ENCODE measurements at places on chromosomes 5 and 9.

GRCh38 chr5:14816999-14817761 is 54.4 kb downstream of the ANKH start:
- no peak for DNase-seq

DNA sequence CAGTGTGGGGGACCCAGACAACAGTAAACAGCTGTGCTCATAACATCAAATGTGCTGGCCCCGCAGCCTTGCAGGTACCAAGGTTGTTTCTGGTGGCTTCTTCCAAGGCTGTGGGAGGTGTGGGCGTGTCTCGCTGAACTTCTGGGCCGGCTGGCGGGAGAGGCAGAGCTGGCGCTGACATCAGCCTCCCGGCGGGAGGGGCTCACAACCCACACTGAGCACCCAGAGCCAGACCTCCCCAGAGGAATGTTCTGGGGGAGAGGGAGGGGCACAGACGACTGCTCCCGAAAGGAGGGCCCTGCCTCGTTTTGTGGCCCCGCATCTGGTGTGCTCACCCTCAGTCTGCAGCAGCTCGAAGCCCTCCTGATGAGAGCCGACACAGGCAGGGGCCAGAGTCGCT is 6.9 kb upstream of the SLC12A7 start:
- DNase-seq, result no peak

DNA sequence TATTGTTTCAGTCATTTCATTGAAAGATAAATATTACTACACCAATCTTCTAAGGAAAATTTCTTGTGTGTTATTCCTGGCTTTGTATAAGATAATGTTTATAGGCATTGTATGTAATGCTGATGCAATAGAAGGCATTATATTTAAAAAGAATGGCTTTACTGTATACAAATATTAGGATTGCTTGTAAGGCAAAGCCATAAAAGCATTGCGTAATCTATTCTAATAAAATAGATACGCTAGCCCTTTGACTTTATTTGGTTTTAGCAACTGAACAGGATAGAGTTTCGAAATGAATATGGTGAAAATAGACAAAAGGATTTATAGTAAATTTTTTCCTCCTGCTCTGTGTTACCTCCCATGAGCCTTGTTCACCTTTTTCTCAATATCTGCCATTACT is 5.5 kb upstream of the LYSMD3 start:
- DNase-seq, result no peak

DNA sequence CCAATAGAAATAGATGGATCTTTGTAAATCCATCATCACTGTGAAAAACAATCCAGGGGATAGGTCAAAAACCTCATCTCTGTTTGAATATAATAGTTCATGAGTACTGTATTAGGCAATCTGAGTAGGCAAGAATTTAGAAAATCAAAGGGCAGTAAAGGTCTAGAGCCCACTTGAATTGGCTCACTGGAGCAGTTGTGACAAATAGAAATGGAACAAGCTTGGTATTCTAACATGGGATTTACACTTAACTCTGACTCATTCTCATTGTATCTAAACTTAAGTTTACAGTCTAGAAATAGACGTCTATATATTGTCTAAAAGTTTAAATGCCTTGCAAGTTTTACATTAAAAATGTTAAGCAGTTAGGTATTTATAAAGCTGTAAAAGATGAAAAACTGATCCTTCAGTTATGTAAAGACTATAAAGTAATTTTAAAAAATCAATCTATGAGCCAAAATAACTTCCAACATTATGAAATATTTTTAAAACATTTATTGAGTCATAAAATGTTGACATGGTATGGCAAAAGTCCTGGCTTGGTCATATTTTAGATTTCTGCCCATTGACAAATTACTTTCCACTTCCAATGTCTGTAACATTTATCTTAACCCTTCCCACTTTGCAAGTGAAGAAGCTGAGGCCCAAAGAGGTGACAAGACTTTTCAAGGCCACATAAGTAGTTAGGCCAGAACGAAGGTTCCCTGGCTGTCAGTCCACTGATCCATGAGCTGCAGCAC is 203.7 kb upstream of the NREP start:
- no peak for DNase-seq

DNA sequence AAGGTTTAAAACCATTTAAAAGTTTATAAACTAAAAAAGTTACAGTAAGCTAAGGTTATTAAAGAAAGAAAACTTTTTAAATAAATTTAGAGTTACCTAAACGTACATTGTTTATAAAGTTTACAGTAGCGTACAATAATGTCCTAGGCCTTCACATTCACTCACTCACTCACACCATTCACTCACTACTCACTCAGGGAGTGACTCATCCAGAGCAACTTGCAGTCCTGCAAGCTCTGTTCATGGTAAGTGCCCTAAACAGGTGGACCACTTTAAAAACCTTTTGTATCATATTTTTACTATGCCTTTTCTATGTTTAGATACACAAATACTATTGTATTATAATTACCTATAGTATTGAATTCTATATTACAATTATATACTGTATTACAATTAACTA is 190.8 kb upstream of the RASA1 start:
- no peak for DNase-seq

DNA sequence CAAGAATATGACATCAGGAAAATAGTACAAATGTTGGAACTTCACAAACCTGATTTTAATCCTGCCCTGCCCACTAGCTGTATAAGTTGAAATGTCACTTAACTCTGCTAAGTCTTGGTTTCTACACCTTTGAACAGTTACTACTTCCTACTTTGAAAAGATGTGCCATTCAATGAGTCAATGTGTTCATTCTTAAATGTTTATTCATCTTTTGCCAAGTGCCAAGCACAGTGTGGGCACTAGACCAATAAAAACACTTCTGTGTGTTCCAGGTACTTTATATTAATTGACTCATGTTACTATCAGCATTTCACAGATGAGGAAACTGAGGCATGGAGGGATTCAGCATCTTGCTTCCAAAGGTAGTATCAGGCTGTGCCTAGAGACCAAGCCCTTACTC is 12.8 kb downstream of the PDCL start:
- no peak for DNase-seq

DNA sequence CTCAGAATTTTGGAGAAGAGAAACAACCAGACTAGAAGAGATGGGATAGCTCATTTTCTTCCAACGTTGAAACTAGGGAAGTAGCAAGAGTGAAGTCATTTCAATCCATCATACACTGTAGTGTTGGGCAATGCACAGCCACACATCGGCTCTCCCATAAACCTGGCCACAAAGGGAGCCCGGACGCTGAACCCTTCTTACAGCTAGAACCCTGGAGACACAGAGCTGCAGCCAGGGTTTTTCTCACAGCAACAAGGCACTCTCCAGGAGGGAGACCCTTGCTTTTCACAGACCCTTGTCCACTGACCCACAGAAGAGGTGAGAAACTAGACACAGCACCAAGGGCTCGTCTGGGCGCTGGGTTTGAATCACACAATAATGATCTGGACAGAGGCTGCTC is 101.4 kb upstream of the FSTL4 start:
- no peak for DNase-seq

DNA sequence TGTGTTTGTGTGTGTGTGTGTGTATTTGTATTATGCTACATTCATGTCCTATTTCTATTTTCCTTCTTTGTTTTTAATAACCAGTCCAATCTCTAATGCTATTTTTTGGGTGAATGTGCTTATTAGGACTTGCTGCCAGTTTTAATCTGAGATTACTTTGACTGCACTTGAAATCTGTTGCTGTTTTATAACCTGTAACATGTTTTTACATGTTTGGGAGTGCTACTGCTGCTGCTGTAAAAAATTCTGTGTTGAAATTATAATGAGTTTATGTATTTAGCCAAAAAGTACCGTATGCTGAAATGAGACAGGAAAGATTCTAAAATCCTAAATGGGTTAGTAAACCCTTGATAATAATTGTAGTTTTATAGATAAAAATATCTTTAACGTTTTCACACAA is 104.7 kb upstream of the SSBP2 start:
- no peak for DNase-seq

DNA sequence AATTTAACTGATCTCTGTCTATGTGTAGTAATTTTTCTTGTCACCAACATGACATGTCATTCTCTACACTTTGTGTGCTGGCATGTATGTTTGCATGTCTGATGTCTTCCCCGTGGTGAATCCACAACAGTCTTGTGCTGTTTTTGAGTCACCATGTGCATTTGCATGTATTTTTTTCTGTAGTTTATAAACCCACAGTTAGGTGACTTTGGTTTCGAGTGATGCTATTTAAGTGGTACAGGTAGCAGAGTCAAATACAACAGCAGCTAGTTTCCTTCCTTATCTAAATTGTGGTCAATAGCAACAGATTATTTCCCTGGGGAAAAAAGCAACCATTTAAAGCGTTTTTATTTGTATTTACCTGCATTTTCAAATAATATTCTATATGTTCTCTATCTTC is 89.9 kb upstream of the FSD1L start:
- no peak for DNase-seq

DNA sequence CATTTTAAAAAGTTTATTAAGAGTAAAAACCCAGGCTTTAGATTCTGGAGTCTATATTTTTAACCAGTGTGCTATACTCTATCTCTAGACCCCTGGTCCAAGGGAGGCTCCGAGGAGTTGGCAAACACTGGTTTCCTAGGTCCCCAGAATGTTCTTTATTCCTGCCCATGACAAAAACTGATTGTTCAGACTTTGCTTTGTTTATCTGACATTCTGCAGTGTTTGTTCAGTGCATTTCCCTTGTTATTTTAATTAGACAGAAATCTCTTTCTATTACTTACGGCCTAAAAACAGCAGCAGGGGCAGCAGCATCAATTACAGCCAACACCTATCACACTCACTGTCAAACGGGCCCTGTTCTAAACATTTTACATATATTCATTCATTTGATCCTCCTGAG is 2011.6 kb upstream of the WWC1 start:
- DNase-seq, result no peak

- DNase-seq, result no peak
Measured at GRCh38 chr5:91016954-91017700, 366.0 kb downstream of the ARRDC3 start.

DNA sequence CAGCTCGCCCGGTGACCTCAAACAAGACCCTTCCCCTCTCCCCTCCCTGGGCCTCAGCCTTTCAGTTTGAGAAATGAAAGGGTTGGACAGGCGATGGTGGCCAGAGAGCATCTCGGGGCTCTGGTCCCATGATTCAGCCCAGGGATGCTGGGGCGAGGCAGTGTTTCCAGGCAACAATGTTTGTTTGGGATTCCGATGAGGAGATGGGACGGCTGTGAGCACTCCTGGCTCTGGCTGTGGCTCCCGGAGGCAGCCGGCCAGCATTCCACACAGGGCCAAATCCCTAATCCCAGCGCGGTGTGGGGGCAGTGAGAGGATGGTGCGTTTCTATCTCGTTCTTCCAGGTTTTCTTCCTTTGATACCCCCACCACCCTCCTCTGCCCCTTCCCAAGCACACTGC is 66.0 kb downstream of the HMCN2 start:
- DNase-seq, result no peak

DNA sequence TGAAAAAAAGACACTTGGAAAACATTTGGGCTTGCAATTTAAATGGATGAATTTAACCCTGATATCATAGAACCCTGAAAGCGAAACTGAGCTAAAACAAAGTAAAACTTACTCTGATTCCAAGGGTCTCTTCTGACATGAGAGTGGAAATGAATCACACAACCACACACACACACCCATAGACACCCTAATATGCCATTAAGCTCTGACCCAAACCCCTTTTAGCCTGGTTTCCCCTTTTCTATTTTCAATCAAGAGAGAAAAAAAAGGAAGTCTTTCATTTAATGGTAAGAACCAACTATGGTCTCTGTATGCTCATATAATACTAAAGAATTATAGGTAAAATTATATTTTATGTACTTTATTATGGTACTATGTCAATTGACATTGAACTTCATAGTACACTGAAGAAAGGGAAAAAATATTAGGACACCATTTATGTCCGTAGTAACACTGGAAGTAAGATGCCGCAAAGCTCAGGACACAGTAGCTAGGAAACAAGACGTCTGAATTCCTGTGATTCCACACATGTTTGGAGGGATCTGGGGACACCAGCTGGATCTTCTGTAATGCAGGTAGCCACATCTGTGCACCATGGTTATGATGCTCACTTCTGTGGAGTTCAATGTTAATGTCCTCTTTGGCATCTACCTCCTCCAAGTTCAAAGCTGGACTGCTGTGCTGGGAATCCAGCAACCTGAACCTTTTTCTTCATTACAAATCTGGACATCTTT is 95.8 kb downstream of the PCSK1 start:
- no peak for DNase-seq

DNA sequence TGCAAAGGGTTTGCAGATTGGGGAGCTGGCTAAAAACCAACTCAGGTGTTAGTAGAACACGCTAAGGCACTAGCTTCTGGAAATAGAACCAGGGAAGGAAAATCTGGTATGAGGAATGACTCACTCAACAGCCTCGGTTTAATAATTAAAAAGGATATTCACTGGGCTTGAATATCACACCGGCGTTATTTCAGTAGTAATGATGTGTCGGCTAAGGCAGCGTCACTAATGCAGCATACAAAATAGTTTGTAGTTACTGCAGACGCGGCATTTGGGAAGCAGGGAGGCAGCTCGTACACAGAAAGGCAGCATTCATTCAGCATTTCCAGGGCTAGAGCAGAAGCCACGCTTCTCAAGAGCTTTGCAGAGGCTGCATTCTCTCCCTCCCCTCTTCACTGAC is 1.7 kb downstream of the ADRA1B start:
- DNase-seq, result no peak

- peak; percentile 9 for DNase-seq
Measured at GRCh38 chr5:151757233-151758140, 944 bp downstream of the ATOX1 start.

DNA sequence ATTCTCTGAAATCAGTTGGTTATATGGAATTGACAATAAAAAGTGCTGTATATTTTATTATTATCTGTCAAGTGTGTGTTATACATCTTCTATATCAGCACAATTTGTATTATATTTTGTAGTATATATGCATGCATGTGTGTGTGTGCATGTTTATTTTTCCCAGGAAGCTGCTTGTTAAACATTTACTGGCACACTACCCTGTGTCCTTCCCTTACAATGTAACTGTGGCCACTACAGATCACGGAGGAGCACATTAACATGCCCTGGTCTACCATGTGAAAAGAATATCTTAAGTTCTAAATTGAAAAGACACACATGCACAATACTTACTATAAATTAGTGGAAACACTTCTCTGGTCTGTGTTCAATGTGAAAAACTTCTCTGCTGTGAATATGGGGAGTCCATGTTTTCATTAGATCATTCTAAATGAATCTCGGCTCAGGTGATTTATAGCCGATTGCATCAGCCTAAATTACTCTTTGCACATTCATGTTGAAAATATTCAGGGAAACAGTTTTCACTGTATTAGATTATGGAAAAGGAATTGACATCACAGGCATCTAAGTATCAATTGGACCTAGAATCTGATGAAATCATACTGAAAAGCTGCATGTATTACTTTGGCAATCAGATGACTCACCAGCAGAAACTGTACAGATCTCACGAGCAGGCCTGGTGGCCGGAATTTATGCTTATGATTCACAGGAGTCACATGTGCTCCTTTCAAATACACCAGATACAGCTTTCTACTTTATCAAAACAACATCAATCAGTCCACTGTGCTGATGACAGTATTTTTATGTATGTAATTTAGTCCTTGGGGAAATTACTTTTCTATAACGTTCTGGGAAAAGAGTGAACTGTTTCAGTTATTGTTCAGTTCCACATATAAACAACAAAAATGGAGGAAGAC is 39.4 kb downstream of the LURAP1L start:
- no peak for DNase-seq

- no peak for DNase-seq
Measured at GRCh38 chr9:17251100-17251499, 116.3 kb downstream of the CNTLN start.

Data from T follicular helper cell (primary cell).